ENCODE measurements at places on chromosomes 12 and 14. TPM values are rescaled to one million over a fixed set of nuclear protein-coding genes. Genes with fewer than 3 reads are reported as not detected.

The WSCD2 gene
- 0.80 TPM for total RNA-seq

GRCh38 chr14:75851574-75851866 is 130.3 kb downstream of the TGFB3 start:
- no peak for DNase-seq

DNA sequence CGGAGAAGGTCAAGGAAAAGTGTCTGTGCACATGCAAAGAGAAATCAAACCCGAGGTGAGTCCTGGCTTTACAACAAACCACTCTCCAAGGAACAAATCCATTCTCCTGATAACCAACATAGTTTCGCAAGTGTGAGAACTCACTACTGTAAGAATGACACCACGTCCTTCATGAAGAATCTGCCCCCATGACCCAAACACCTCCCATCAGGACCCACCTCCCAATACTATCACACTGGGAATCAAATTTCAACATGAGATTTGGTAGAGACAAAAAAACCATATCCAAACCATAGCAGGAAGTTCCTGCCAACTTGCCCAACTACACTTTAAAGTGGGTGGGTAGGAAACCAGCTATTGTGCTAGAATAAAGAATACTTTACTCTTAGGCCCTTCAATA is 2.4 kb upstream of the ERC1 start:
- DNase-seq: no peak

The KRT83 gene
- not detected for total RNA-seq

GRCh38 chr12:575948-576614 is 87.2 kb downstream of the NINJ2 start:
- peak; percentile 95 for DNase-seq

GRCh38 chr12:131065801-131066200 is 112.1 kb downstream of the ADGRD1 start:
- peak; percentile 39 for DNase-seq

DNA sequence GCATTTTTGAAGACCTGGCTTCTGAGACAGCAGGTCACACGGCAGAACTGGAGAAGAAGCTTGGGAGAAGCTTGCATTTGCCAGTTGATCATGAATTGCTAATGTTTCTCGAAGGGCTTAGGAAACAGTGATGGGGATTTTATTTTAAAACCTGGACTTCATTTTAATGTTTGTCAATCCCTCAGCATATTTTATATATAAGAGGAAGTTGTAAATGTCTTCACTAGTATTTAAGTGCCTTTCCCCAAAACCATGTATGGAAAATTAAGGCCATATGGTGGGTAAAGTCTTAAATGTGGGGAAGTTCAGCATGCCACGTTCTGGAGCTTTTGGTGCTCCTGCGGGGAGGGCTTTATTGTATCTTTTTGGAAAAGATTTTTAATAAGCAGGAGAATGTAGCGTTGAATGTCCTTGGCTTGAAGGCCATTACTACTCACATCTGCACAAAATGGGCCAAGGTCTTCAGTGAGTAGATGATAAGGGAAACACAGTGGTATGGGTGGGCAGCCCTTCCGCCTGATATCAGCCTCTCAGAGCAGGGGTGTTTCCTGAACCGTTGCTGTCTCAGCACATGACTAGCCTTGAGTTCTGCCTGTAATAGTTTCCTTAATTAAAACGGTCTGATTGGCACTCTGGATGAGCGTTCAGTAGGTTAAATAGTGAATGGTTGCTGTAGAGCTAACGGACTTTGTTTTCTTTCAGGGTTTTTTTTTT is 511.4 kb downstream of the PCNX1 start:
- no peak for DNase-seq

DNA sequence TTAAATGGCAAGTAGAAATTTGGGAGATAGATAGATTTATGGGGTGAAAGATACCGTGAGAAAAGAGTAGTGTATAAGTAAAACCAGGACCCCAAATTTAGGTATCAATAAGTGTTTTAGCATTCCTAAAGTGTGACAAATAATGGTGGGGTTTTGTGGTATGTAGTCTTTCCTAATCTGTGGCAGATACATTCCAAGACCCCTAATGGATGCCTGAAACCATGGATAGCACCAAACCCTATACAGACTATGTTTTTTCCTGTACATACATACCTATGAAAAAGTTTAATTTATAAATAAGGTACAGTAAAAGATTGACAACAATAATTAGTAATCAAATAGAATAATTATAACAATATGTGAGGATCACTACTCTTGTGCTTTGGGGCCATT is 14.4 kb upstream of the TCP11L2 start:
- DNase-seq: no peak

GRCh38 chr12:110869026-110869425 is 22.2 kb downstream of the CCDC63 start:
- no peak for DNase-seq

The ANO6 gene
- 53.5 TPM for total RNA-seq

The NRXN3 gene
- total RNA-seq: 16.8 TPM

- no peak for DNase-seq
Observed at GRCh38 chr14:68693926-68694325, 98.9 kb downstream of the ZFP36L1 start.

DNA sequence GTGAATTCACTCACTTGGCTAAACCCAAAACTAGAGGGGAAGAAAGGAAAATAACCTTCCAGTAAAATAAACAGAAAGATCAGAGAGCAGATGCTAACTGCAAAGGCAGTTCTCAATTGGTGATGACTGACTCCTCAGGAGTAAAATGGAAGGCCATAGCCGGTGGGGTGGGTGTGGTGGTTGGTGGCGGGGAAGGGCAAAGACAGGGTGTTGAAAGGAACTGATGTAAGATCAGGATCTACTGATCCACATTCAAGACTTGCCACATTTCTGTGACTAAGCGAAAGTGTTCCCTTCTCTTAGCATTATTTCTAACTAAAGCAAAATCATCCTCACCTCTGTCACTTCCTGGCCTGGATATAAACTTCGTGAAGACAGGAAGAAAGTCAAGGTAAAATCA is 26.3 kb upstream of the TC2N start:
- DNase-seq: no peak

The HOXC4 gene
- not detected for total RNA-seq

The GALNT16 gene
- total RNA-seq: 2.2 TPM

DNA sequence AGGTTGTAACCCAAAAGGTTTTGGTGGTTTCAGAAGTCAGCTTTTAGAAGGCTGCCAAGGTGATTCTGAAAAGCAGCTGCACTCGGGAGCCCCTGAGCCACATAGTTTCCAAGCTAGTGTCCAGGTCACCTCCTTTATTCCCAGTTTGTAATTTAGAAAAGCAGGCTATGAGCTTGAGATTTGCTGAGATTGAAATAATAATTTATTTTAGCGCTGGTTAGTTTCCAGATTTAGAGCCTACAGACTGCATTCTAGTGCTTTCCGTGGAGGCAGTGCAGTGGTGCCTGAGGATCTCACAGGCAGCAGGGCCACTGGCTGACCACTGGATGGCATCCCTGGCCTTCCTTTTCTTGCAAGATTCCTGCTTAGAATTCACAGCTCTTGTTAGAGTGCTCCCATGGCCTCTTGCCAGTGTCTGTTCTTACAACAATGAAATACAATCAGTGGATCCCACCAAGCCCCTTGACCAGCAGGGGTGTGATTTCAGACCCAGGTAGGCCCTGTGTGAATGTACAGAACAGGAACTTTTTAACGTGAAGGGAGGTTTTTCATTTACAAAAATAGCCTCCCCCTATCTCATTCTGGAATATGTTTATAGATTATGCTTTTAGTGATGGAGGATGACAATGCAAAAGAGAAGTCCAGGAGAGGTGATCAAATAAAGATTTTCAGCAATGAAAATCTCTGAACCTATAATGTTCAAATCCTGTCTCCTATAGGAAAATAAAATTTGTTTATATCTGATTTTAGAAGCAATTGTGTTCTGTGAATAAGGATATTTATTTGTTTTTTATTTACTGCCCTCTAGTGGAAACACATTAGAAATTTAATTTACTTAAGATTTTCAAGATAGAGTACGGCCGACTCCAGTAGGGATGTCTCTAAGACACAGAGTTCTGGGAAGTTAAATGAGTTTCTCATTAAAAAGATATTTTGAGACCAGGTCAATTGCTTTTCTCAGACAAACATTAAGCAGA is 362.1 kb upstream of the STXBP6 start:
- peak; percentile 87 for DNase-seq

The CPNE8 gene
- 16.1 TPM for total RNA-seq

DNA sequence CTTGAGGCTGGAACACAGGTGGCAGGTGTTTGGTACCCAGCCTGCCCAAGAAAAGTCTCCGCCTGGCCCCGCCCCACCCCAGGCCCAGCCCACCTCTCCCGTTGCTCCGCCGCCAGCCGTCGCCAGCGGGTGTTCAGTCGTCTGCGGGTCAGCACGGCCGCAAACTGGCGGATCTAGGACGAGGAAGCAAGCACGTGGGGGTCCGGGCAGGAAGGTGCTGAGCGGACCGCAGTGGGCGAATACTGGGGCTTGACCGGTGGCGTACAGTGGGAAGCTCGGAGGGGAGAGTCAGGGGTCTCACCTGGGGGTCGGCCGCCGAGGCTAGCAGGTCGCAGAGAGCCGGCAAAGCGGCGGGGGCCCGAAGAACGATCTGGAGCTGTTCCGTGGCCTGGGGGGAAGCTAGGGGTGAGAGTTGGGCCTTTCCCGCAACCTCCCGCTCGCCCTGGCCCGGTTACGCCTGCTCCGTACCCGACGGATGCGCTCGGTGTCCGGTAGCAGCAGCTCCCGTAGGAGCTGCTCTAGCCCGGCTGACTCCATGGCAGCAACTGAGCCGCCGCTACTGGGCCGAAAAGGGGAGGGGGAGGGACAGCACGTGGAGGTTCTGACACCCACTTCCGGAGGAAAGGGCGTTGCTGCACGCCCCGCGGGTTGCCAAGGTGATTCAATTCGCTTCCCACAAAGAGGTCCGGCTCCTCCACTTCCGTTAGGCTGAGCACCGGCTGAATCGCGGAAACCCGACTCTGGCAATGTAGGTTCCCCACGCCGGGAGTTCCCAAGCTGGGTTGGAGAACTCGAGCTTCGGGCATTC is at the start of gene IPO4:
Gene IPO4 (minus strand): TSS at position 566 of the 808 bp plus-strand sequence. CDS start 29 bp downstream, at position 537.
- DNase-seq: peak; percentile 99

The GDF3 gene
- 0.72 TPM for total RNA-seq

DNA sequence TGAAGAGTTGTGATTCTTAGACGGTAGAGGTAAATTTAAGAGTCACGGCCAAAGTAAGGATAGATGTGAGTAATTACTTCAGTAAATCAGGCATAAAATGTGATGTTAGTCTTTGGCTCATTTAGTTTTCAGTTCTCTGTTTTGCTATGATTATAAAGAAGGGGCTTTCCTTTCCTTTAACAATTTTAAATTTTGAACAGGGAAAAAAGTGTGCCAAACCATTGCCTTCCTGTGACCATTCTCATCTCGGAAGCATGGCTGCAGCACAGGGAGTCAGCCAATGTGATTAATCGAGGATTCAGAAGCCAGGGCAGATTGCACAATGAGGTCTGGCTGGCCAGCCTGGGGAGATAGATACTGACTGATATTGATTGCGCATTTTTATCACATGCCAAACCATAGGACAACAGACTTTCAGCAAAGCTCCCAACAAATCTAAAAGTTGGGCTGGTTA is 480.2 kb upstream of the PRICKLE1 start:
- no peak for DNase-seq

The LMO3 gene
- 3.2 TPM for total RNA-seq

The LHX5 gene
- not detected for total RNA-seq

The CLEC1B gene
- total RNA-seq: not detected

- peak; percentile 42 for DNase-seq
Observed at GRCh38 chr12:103801709-103802585, 39.1 kb downstream of the NT5DC3 start.

DNA sequence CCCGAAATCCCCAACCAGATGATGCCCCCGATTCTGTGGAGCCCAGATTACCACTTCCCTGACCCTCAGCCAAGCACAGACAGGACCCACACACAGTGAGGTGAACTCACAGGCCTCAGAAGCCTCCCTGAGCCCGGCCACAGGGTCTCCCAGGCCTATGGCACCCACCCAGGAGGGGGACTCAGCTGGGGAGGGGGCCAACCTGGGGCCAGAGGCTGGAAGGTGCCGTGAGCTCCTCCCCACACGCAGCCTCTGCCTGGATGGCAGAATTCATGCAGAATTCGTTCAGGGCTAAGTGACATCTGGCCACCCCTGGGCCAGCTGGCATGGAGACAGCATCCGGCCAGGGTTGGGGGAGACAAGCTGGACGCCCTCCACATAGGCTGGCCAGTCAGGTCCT is 11.8 kb downstream of the TMEM179 start:
- no peak for DNase-seq

DNA sequence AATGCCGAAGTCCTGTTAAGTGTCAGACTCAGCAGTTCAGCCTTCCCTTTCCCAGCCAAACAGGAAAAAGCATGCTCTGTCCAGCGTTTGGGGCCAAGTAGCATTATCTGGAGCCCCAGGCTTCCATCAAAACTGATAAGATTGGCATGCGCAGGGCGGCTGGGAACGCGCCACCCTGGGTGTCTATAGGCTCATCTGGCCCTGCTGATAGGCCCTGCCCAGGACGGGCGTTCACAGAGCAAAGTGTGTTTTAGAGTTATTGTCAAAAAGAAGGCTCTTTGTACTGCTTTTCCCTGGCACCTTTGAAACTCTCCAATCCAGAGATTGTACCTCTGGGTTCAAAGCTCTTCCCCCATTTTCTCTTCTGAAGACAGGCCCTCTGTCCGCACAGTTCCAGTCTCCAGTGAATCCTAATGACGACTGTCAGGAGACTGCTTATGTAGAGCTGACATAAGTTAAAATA is at the start of gene ART4:
Gene ART4 (minus strand): TSS at position 102 of the 463 bp plus-strand sequence. CDS start 413 bp downstream, outside the sequence.
- no peak for DNase-seq

The GALNT9 gene
- total RNA-seq: not detected

The CD4 gene
- total RNA-seq: 0.99 TPM

- no peak for DNase-seq
Observed at GRCh38 chr12:14903386-14904098, 17.9 kb upstream of the MGP start.
